ENCODE measurements at places on chromosomes 3 and 15. TPM values are rescaled to one million over a fixed set of nuclear protein-coding genes. Genes with fewer than 3 reads are reported as not detected.

DNA sequence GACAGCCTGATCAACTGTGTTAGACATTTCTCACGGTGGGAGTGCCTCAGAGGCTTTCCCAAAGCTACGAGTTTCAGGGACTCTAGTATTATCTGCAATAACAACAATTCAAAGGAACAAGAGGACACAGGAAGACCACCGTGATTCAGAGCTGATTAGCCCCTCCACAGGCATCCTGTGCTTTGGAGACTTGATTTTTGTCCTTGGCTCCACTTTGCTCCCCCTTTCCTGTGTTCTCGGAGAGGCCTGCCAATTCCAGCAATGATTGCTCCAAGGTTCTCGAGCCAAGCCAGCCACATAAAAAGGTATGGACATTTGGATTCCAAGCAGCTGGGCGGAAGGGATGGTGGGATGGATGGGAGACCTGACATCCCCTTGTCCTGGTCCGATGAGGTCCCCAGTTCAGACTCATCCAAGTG, 14.3 kb downstream of the EHD4 start:
- no peak for DNase-seq

DNA sequence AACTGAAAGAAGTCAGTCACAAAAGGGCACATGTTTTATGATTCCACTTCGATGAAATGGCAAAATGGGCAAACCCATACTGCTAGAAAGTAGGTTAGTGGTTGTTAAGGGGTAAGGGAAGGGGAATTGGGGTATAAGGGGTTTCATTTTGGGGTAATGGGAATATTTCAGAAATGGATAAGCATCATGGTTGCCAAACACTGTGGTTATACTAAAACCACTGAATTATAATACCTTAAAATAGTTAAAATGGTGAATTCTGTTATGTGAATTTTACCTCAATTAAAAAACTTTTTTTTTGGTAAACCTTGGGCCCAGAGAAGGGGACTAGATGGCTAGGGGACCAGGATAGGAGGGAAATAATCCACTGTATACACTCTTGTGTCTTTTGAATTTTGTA, 52.3 kb upstream of the BHLHE40 start:
- no peak for DNase-seq

Gene C15orf40
- total RNA-seq: 20.3 TPM

DNA sequence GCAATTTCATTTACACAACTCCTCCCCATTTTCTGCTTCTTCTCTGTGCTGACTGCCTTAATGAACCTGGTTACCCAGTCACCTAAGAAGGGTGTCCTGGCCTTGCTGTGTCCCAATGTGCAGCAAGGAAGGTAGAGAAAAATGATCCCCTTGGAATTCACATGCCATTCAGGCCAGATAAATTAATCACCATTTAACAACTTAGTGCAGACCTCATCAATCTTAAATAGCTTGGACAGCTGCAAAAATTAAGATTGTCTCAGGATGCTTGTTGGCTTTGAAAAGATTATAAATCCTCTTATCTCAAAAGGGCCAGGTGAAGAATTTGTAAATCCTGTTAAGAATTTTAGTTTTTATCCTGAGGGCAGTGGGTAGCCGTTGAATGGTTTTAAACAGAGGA, 9.7 kb upstream of the CDV3 start:
- DNase-seq: no peak

GRCh38 chr3:31532587-31533168, at the start of gene STT3B:
STT3B (plus strand) TSS chr3:31532925; CDS start chr3:31532999, 74 bp downstream.
- DNase-seq: peak; percentile 83

DNA sequence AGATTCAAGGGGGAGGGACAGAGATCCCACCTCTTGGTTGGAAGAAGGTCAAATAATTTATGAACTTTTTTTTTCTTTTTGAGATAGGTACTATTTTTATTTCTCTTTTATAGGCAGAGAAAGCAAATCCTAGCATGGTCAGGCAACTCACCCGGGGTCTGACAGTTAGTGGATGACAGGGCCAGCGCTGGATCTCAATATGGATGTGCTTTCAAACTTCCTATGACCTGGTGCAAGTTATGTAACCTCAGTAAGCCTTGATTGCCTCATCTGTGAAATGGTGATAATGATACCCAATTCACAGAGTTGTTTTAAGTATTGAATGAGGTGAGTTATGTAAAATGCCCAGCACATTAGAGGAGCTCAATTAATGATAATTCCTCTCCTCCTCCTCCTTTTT, 86.8 kb upstream of the MEF2A start:
- DNase-seq: no peak

DNA sequence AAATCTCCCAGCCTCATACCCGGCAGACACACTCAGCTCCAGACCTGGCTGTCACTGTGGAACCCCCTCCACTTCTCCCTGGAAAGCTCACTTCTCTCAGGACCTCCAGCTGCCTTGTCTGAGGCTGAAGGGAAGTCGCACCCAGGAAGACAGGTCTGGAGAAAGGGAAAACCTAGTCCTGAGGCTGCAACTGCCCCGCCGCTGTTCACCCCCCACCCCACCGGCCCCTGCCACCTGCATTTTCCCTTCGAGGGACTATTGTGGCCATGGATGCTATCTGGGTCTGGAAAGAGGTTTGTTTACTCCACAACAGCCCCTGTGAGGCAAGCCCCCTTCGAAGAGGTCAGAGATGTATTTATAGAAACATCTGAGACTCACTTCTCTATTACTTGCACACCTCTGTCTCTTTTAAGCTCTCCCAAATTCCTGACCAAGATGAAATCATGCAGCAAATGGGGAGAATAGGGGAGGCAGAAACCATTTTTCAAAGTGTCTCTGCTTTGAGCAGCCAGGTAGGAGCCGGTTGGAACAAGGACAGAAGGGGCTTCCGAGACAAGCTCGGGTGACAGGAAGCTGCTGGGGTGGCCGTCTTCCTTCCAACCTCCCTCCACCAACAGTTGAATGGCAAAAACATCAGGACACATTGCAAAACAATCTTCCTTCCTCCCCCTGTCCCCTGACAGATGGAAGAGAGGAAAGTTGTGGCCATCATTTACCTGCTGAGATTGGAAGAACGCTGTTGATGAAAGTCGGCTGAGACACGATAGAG, 518 bp downstream of the COLQ start:
- DNase-seq: no peak

DNA sequence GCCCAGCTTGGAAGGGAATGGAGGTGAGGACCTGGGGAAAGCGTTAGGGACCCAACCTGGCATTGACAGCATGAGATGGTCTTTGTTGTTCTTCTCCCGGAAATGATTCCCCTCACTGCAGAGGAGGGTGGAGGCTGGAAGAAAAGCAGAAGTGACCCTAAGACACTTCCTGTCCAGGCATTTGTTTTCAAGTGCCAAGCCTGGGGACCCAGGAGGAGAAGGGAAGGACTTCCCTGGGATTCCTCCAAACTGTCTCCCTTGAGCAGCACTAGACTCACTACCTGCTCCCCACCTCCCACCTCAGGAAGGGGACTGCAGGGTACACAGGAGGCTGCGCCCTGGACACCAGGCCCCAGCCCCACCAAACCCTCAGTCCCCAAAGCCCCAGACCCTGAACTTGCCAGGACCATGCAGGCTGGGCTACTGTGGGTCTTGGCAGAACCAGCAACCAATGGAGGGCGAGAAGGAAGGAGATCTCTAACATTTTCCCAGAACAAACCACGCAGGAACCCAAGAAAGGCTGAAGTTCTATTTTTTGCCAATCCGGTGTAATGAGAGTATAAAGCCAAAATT, 9.8 kb upstream of the VIPR1 start:
- no peak for DNase-seq

DNA sequence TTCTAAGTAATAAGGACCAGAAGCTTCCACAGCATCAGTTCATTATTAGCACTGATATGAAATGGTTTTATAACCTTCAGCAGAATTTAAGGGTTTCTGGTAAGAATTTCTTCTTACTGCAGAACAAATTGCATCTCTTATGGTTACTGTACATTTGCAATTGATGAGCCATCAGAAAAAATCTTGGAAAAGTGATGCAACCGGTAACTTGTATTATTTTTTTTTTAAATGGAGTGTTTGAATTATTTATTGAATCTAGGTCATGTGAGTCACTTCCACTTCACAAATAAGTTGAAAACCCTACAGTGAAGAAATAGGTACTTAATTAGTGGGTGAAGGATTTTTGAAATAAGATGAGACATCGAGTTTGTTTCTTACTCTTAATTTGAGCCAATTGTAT, 786.0 kb downstream of the TUSC7 start:
- no peak for DNase-seq

- no peak for DNase-seq
These were observed 150.8 kb upstream of the BHLHE40 start for GRCh38 chr3:4828279-4829030.
